ENCODE measurements at places on chromosomes 1 and 21.

- DNase-seq: no peak
These were observed 6.6 kb downstream of the PEX10 start for GRCh38 chr1:2405588-2406295.

- DNase-seq: peak; percentile 12
These were observed 85.0 kb upstream of the KCNJ15 start for GRCh38 chr21:38171723-38172344.

GRCh38 chr1:222852326-222852725 lies 37.5 kb downstream of the DISP1 start:
- no peak for DNase-seq

DNA sequence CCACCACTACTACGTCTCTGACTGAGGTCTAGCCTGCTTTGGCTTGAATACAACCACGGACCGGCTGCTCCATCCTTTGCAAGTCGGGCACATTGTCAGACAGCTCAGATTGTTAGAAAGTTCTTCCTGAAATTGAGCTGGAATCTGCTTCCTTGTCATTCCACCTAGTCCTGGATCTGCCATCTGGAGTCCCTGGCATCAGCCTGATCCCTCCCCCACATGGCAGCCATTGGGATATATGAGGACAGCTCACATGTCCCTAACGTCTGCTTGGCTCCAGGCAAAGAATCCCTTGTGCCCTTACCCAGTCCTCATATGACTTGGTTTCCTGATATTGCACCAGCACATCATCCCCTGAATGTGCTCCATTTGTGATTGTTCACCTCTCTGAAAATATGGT lies 56.3 kb upstream of the SYT6 start:
- no peak for DNase-seq

GRCh38 chr1:41341772-41342562 lies 19.3 kb upstream of the FOXO6 start:
- peak; percentile 92 for DNase-seq

GRCh38 chr1:19505693-19506457 lies 20.5 kb upstream of the CAPZB start:
- DNase-seq: no peak

- no peak for DNase-seq
These were observed 281 bp upstream of the BTF3L4 start for GRCh38 chr1:52055866-52056162.

DNA sequence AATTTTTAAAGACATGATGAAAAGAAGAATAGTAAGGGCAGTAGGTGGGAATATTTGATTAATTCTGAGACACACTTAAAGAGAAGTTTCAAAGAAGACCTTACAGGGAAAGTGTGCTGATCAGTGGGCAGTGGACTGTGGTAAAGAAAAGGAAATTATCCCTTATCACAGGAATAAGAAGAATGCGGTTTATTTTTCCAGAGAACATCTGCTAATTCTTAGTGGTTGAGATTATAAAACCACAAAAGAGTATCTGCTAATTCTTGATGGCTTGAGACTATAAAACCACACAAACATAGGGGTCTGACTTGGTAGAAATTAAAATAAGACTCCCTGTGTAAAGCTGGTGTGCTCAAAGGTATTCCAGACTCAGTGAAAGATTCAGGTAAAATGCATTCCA lies 60.0 kb upstream of the KCTD3 start:
- no peak for DNase-seq

DNA sequence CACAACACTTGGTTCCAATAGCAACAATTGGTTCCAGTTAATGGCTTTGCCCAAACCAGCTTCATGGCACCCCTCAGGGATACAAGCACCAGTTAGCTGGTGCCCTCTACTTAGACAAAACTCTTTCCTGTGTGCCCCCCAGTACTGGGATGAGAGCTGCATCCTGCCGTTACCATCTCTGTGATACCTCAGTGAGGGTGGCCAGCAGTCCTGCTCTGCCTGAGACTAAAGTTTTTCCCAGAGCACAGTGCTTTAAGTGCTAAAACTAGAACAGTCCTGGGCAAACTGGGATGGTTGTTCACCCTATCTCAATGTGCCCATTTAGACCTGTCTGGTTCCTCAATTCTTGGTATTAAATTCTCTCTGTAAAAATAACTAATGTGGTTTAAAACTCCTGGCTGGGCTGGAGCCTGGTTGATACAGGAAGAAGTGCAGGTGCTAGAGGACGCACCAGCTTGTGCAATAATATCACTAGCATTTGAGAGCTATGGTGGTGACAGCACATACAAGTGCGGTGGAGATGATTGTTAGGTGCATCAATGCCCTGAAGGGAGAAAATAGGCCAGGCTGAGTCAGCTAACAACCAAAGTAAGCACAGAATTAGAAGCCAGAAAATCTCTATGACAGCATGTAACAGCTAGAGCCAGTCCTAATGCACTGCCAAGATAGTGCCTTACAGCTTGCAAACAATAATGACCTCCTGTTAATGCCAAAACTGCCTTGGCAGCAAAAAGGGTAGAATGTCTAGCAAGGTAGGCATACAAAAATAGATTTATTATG lies 179.8 kb upstream of the GALNT2 start:
- peak; percentile 88 for DNase-seq

DNA sequence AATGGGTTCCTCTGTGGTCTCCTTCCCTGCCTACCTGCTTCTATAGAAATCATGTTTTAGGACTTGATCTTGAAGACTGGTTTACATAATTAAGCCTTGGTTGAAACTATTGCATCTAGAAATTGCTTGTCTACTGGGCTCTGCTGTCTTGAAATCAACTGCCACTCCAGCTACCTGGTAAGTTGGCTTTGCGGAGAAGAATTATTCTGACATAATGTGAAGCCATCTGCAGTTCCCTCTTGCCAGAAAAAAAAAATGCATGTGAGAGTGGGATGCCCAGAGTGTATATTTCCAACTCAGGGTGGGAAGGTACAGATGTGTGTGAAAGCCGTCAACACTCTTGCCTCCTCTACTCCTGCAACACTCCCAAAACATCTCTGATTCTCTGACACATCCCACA lies 27.2 kb downstream of the C8B start:
- DNase-seq: no peak

DNA sequence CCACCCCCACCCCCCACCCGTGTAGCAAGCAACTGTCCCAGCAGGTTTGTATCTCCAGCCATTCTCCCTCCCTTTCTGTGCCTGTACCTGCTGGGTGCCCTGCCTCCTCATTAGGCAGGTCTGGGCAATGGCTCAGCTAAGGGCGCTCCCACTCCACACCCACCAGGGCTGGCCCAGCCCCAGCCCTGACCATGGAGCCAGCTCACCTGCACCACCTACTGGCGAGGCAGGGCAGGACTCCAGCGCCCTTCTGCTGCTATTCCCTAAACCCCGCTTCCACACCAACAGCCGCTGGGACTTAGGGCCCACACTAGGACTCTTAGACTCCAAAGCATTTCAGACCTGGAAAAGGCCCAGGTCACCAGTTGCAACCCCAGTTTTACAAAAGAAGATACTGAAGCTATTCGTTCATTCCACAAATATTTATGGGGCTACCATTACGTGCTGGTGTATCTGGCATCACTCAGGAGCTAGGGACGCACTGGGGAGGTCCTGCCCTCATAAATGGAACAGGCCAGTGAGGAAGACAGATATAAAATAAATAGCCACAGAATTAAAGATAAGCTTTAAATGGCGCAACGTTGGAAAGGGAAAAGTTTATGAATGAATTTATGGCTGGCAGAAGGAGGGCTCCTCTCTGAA lies 24.0 kb downstream of the PGLYRP3 start:
- DNase-seq: peak; percentile 55

GRCh38 chr21:33127154-33127867 lies 57.4 kb downstream of the OLIG1 start:
- DNase-seq: peak; percentile 59

DNA sequence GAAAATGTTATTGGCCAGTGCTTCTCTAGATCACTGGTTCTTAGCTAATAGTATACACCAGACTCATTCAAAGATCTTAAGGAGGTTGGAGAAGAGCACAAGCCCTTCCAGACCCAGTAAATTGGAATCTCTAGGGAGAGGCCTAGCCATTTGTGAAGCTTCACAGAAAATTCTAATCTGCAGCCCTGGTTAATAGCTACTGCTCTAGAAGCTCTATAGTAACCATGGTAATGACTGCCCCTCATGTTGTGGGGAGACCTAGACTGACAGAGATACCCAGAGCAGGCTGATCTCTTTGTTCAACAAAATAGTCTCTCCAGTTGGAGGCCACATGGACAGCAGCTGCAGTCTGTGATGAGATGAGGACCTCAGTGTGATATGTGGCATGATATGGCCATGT lies 31.7 kb downstream of the ARID1A start:
- DNase-seq: no peak

- DNase-seq: no peak
These were observed 16.2 kb upstream of the WDR26 start for GRCh38 chr1:224450561-224451350.

GRCh38 chr1:244406337-244406736 lies 45.4 kb downstream of the ADSS2 start:
- DNase-seq: no peak

All from NCI-H69 (cell line).